Sciatic nerve (tissue), 2 donors: ENCODE measurements at places on chromosomes 6 and 20.
A peak's percentile ranks its signal among the peaks of the same experiment; 100 is the strongest.

- no peak for DNase-seq
Observed at GRCh38 chr6:32397252-32397920, 9.6 kb downstream of the BTNL2 start.

GRCh38 chr6:132813173-132813856, 1.1 kb upstream of the RPS12 start:
- DNase-seq: peak; percentile 69

- no peak for DNase-seq
Observed at GRCh38 chr6:90397929-90398674, 101.5 kb upstream of the BACH2 start.

GRCh38 chr20:8490076-8490830, 358.2 kb downstream of the PLCB1 start:
- DNase-seq: no peak

GRCh38 chr6:46201702-46202101, 30.9 kb upstream of the ENPP5 start:
- no peak for DNase-seq

GRCh38 chr6:47737406-47737805, 39.0 kb downstream of the ADGRF4 start:
- DNase-seq: no peak

DNA sequence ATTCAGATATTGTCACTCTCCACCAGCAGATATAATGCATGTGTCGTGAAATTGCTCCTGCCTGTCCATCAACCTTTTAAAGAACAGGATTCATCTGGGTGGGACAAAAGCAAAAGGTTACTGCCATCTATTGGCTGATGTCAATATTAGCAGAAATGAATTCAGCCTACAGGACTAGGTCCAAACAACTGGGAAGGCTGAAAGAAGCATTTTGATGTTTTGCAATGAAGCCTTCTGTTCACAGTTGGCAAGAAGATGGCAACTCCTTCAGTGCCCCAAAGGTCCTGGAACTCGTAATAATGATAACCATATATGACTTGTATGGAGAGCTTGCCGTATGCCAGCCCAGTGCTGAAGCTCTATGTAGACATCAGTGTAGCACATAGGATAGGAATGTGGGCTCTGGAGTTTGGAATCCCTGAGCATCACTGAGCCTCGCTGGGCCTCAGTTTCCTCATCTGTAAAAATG, 7.5 kb downstream of the BCAS1 start:
- DNase-seq: no peak

GRCh38 chr6:3322366-3322890, 63.7 kb downstream of the PSMG4 start:
- DNase-seq: peak; percentile 48

GRCh38 chr6:84643778-84644177, 120.6 kb downstream of the TBX18 start:
- no peak for DNase-seq

GRCh38 chr6:116471531-116471930, 10.4 kb downstream of the CALHM6 start:
- DNase-seq: no peak

GRCh38 chr6:110408901-110409300, 6.5 kb downstream of the DDO start:
- no peak for DNase-seq

- DNase-seq: no peak
Observed at GRCh38 chr20:60011512-60012507, 53.6 kb downstream of the CDH26 start.

DNA sequence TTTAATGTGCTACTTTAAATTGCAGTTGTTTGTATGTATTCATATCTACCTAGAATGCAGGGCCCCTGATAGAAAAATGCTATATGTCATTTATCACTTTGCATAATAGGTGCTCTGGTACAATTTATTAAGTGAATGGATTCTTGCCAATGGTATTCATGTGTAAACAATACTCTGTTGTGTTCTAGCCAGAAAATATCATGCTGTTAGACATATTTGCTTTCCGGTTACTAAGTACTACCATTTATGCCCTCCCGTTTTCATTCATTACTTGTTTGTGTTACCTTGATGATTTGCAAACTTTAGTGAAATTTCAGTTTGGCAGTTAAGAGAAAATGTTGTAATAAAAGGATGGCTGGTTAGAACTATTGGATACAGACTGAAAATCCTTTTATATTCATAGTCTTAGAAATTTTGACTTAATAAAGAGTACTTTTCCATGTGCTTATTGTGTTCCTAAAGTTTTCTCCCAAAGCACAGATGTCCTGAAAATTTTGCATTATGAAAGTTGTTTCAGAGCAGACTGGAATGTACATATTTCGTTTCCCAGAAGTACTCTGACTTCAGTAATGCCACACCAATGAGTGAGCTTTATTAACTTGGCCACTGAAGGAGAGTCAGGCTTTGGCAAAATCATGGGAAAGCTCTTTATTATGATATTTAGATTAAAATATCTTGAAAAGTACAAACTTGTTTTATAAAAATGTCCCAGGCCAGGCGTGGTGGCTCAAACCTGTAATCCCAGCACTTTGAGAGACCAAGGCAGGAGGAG, 31.5 kb downstream of the RPF2 start:
- no peak for DNase-seq

DNA sequence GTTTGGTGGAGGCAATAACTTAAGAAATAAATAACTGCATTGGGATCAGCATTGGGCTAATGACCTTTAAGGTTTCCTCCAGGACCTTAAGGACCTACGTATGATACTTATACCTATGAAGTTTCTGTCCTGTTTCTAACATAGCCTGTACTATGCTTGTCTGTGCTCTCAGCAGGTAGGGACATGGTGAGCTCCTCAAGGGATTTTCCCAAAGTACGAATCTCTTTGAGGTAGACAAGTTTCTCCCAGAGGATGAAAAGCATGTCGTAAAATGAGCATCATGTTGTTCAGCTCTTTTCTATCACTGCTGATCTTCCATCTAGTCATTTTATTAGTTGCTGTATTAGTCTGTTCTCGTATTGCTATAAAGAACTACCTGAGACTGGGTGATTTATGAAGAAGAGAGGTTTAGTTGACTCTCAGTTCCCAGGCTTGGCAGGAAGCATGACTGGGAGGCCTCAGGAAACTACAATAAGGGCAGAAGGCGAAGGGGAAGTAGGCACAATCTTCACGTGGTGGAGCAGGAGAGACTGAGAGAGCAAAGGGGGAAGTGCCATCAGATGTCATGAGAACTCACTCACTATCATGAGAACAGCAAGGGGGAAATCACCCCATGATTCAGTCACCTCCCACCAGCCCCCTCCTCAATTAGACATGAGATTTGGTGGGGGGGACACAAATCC, 77.8 kb upstream of the TGM3 start:
- DNase-seq: no peak

DNA sequence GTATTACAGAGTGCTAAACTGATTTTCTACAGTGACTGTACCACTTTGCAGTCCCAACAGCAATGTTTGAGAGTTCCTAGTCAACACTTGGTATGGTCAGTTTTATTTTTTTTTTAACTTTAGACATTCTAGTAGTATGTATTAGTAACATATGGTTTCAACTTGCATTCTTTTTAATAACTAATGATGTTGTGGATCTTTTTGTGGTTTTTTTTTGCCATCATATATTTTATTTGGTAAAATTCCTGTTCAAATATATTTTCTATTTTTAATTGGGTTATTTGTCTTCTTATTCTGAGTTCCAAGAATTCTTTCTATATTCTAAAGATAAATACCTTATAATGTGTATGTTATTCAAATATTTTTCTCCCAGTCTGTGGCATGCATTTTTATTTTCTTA, 189.4 kb upstream of the ECI2 start:
- DNase-seq: no peak

- no peak for DNase-seq
Observed at GRCh38 chr6:160248538-160248937, 10.1 kb downstream of the SLC22A2 start.

DNA sequence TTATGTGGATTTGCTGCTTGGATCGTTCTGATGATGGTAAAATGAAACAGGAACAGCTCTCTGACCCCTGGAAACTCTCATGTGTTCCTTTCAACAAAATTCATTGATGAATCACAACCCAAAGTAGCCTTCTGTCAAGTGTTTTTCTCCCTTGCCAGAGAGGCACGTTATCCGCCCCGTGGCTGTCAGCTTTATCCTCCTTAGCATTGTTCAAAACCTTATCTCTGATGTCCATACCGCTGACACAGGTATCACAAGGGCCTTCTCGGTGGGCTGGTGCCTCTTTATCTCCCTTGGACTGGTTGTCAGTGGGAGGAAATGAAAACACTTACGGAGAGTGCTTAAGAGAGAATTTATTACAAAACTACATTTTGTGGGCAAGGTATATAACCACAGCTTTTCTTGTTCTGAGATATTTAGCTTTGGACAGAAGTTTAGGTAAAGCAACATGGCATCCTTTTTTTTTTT, 84.9 kb downstream of the TIAM2 start:
- DNase-seq: no peak

DNA sequence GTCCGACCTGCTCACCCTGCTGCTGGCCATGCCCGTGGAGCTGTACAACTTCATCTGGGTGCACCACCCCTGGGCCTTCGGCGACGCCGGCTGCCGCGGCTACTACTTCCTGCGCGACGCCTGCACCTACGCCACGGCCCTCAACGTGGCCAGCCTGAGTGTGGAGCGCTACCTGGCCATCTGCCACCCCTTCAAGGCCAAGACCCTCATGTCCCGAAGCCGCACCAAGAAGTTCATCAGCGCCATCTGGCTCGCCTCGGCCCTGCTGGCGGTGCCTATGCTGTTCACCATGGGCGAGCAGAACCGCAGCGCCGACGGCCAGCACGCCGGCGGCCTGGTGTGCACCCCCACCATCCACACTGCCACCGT, 885 bp downstream of the NTSR1 start:
- DNase-seq: no peak

- DNase-seq: no peak
Observed at GRCh38 chr6:111445861-111446267, 37.2 kb downstream of the REV3L start.

GRCh38 chr20:58069207-58069606, 159.2 kb downstream of the ANKRD60 start:
- peak; percentile 27 for DNase-seq

- no peak for DNase-seq
Observed at GRCh38 chr6:139608466-139609261, 234.2 kb upstream of the CITED2 start.

GRCh38 chr20:62652041-62652893, 10.0 kb downstream of the SLCO4A1 start:
- DNase-seq: peak; percentile 94

DNA sequence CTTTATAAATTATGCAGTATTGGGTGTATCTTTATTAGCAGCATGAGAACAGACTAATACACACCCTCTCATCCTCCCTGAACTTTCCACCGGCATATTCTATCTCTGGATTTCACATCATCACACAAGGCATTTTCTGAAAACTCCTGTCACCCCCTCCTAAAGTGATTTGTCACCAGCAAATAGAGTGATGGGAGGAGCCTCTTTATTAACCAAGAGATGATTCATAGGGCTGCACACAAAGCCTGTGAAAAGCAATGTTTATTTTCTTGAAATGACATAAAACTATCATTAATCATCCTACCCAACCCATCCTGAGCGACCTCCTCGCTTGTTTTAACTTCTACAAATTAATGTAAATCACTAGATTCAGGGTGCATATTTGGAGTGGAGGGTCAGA, 394.7 kb upstream of the SULF2 start:
- DNase-seq: no peak

- peak; percentile 73 for DNase-seq
Observed at GRCh38 chr20:2742934-2743559, 50.5 kb downstream of the EBF4 start.

DNA sequence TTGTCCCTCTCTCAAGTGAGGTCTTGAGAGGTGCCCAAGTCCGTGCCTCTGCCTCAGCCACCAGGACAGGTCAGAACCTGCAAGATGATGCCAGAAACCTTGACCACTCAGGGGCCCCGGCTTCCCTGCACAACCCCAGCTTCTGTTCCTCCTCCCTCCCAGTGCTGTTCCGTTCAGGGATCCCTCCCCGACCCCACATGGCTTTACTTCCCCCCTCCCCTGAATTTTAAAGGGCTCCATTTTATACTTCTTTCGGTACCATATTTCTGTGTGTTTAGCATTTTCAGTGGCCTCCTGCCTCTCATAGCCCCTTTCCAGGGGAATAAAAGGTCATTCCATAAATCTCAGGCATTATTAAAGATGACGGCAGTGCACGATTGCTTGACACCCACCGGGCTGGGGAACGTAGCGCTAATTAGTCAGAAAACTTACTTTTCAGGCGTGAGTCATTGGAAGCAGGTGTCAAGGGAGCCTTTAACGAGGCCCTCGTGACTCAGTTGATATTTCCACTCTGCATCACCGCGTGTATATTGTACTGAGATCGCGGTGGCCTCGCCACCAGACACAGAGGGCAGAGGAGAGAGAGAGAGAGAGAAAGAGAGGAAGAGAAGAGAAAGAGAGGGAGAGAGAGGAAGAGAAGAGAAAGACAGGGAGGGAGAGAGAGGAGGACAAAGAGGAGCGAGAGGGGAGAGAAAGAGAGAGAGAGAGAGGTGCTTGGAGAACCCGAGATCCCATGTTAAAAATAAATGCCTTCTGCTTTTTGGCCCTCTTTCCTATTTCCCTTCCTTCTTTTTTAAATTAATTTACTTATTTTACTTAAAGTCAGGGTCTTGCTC, 21.3 kb downstream of the KCNG1 start:
- DNase-seq: no peak
